SJCRH30 (cell line): ENCODE measurements at places on chromosomes 5 and 9.

DNA sequence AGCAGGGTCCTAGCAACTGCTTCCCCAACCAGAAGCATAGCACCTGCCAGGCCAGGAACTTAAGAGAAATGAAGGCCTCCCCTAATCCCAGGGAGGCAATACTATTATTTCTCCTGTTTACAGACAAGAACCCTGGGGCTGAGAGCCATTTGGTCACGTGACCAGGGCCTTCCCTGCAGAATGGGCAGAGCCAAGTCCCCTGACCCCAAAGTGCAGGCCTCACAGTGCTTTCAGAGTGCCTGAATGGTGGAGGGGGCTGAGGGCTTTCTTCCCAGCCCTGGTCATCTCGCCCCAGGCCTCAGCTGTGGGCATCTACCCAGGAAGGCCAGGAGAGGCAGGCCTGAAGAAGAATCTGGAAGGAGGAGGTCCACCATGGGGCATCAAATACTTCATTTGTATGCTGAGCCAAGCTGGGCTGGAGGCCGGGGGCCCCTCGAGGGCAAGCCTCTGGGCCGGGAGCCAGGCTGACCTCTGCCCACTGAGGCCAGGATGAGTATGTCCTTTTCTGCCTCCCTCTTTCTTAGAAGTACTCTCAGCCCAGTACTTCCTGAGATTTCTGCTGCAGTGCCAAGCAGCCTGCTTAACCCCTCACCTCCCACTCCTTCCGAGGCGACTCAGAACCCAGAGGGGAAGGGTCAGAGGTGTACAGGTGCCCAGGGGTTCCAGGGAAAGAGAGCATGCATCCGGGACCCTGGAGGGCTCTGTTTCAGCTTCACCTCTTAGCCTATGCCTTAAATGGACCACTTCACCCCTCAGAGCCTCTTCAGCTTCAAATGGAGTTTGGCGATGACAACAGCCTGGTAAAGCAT lies 18.9 kb upstream of the DUSP1 start:
- DNase-seq, result peak; percentile 28

GRCh38 chr9:133148199-133149129 lies 15.2 kb downstream of the GBGT1 start:
- DNase-seq, result peak; percentile 47

DNA sequence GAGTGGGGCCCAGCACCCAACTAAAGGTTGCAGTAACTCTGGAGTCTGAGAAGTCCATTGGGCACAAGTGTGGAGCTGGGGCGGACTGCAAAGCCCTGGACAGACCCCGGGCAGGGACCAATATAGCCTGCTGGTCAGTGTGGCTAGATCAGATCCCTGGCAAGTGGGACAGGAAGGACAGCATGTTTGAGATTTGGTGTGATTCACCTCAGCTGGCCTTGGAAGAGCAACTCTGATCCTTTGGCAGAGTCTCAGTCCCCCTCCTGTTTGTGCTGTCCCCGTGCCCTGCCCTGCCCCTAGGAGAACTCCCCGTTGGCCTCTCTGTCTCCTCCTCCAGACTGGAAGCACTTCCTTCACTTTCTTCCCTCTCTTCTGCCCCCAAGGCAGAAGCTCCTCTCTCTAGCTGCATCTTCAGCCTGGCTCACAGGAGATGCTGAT lies 255.3 kb downstream of the FSTL4 start:
- DNase-seq, result no peak

GRCh38 chr9:129623331-129623730 lies 2.4 kb upstream of the C9orf50 start:
- DNase-seq, result no peak

DNA sequence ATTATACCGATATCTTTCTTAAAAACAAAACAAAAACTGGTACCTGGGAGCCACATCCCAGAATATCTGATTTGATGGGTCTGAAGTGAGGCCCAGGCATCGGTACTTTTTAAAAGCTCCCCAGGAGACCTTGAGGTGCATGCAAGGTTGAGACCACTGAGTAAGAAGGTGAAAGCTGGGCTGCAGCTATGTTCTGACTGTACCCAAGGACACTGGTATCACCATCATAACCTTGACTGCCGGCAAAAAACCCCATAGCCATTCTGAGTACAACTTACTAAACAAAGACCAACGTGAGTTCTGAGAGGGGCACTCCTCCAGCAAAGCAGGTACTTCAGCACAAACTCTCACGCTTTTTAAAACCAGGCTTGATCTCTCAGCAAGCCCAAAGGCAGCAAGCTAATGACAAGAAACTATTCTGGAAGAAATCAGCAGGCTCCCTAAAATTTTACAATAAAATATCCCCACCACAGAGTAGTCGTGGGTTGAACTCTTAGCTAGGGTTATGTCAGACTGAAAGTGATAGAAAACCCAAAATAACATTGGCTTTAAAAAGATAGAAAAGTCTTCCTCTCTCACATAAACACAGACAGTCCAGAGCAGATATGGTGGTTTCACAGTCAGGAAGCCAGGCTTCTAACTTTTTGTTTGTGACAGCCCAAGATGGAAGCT lies 263.9 kb downstream of the SAXO1 start:
- no peak for DNase-seq

DNA sequence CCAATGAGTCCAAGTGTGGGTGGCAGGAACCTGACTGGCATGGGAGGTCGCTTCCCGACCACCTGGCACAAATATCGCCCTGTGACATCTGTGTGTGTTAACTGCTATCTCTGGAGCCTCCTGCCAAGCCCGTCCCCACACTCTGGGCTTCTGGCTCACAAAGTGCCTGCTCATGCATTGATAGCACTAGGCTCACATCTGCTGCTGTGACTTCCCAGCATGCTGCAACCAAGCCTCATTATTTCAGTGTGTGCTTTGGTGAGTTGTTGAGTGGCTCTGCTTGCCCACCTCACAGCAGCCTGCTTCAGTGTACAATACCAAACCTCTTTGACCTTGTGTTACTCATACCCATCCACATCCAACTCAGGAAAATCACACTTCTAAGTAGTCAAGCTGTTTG lies 139.8 kb downstream of the APBA1 start:
- no peak for DNase-seq

DNA sequence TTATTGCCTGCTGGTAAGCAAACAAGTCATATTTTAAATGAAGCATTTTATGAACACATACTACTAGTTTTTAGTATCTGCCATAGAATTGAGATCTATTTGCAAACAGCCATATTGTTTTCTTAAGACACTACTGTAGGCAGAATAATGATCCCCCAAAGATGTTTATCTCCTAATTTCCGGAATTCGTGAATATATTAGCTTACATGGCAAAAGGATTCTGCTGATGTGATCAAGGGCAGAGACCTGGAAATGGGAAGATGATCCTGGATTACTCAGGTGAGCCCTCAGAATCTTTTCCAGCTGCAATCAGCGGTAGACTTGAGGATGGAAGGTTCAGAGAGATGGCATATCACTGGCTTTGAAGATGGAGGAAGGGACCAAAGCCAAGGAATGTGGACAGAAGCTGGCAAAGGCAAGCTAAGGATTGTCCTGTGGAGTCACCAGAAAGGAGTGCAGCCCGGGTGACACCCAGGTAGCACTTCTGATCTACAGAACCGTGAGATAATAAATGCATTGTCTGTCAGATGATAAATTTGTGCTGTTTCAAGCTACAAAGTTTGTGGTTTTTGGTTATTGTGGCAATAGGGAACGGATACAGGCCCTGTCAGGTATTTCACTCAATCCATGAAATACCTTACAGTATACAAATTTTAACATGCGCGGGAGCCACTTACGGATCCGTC lies 1.0 kb upstream of the ERCC6L2 start:
- DNase-seq, result peak; percentile 51

DNA sequence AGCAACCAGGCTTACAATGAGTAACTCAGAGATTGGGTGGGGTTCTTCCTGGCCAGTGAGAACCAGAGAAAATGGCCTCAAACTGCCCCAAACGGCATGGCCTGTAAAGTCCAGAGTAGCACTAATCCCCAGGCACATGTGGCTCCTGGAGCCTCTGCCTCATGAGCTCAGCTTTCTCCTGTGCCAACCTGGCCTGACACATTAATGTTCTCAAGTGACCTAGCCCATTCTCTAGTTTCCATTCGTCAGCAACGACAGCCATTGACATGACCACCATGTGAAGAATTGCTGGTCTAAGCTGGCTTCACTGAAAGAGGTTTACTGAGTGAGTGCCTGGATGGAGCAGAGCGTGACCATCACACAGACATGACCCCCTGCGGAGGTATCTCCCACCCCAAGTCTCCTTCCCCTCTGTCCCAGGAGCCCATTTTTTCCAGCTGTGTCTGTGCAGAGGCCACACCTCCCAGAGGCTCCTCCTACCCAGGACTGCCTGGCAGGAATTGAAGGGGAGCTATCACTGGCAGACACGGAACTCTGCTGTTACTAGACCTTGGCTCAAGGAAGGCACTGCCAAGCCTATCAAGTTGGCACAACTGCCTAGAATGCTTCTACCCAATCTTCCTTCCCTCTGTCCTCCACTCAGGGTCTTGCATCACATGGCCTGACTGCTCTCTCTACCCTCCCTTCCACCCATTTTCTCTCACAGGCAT lies 59.0 kb upstream of the BOD1 start:
- DNase-seq, result no peak

- no peak for DNase-seq
Measured at GRCh38 chr5:160092514-160092913, 26.7 kb downstream of the PWWP2A start.

- no peak for DNase-seq
Measured at GRCh38 chr5:160432196-160432595, 10.5 kb downstream of the PTTG1 start.

DNA sequence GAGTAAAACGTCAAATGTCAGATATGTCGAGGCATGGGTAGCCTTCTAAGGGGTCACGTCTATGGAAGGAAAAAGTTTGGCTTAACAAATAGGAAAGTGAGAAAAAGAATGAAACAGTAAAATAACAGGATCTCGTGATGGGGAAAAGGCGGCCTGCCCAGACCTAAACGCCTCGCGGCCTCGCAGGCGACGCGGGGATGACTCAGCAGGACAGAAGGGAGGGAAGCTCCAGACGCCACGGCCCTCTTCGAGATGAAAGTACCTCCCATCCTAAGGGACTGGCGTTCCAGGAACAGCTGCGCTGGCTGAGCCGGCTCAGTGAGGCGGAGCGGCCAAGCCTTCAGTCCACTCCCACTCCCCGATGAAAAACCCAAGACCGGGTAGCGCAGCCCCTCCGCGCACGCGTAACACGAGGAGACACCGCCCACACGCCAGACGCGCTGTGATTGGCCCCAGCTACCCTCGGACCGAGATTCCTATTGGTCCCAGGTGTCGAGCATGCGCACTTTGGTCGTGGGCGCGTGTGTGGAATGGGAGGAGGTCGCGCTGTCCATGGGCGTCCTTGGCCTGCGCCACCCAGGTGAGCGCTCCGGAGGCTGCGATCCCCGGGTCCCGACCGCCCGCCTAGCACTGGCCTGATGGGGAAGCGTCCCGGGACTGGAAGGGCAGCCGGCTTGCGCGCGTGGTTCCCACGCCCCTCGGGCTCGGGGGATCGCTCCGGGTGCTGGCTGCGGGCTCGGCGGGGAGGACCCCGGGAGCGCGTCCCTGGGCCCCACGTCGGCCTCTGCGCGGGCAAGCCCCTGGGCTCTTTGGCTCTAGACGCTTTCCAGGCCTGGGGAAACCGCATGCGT lies 588.5 kb downstream of the MTRR start:
- DNase-seq, result peak; percentile 96

- no peak for DNase-seq
Measured at GRCh38 chr5:179798771-179799643, 5.2 kb downstream of the LTC4S start.

GRCh38 chr5:118486647-118487225 lies 501.6 kb downstream of the DTWD2 start:
- DNase-seq, result no peak

DNA sequence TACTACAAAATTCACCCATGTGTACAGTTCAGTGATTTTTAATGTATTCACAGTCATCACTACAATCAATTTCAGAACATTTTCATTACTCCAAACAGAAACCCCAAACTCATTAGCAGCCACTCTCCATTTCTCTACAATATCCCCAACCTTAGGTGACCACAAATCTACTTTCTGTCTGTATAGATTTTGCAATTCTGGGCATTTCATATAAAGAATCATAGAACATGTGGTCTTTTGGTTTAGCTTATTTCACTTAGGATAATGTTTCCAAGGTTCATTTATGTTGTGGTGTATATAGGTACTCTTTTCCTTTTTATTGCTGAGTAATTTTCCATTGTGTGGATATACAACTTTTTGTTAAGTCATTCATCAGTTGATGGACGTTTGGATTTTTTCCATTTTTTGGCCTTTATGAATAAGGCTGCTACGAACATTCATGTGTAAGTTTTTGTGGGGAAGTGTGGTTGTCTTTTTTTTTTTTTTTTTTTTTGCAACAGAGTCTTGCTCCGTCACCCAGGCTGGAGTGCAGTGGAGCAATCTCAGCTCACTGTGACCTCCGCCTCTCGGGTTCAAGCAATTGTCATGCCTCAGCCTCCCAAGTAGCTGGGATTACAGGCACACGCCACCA lies 54.5 kb downstream of the DOCK8 start:
- no peak for DNase-seq

DNA sequence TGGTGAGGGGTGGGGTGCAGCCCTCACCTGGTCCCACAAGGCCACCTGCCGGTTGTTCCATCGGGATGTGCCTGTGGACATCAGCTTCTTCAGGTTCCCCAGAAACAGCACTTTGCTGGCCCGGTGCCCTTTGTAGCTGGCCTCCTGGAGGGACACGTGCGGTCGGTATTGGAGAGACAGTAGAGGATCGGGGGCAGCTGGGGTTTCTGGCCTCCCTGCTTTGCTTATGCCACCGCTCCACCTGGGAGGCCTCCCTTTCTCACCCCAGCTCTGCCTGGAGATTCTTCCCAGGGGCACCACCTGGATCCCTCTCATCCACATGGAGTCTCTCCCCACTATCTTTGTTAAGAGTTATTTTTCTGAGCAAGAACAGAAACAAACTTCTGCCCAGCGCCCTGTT lies 13.1 kb upstream of the TRIM14 start:
- no peak for DNase-seq

DNA sequence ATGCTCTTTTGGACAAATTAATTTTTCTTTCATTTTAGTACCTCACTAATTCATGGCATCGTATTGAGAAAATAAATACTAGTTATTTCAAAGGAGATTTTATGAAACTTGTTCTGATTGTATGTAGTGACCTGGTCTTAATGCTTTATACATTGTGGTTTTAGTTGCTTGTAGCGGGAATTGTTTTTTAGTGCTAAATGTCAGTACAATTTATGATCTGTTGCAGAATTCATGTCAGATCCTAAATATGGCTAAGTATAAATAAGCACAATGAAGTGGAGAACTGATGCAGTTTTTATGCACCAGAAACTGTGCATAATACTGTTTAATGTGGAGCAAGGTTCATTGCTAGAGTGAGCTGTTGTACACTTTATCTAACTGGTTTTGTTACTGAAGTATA lies 308.8 kb downstream of the PJA2 start:
- no peak for DNase-seq

DNA sequence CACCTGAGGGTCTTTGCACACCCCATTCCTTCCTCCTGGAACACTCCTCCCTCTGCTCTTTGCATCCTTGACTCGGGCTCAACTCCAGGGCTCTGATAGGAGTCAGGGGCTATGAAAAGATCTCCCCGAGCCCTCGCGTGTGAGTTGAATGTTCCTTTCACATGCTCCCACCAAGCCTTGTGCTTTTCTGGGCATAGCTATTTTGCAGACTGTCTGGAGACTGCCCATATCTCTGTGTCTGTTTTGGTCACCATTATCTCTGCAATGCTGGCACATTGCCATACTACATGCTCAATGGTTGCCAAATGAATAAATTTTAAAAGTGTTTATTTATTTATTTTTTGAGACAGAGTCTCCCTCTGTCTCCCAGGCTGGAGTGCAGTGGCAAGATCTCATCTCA lies 56.9 kb upstream of the PLPP1 start:
- DNase-seq, result no peak
